ENCODE measurements at places on chromosomes 6 and 20. TPM values are rescaled to one million over a fixed set of nuclear protein-coding genes. Genes with fewer than 3 reads are reported as not detected.

- H3K4me3 ChIP-seq, result no peak overlapping the region
- peak overlapping the region; percentile 22 for H3K27ac ChIP-seq
- no peaks in the 10 kb centered on the region for H3K4me1 ChIP-seq
- no peak for DNase-seq
- H3K27me3 ChIP-seq, result no peaks in the 10 kb centered on the region
Observed at GRCh38 chr6:111759836-111760785, 113.1 kb downstream of the FYN start.

DNA sequence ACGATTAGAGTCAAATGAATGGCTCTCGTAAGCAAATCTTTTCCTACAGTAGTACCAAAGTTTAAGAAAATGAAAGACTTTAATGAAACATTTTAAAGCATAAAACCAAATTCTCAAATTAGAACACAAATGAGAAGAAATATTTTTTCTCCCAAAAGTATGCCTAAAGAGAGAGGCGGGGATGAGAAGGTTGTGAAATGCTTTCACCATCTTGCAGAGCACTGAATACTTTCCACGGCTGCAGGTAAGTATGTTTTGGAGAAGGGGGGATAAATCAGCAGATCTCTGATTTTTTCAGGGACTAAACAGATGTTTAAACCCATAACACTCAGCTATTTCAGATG lies 277.1 kb downstream of the ADGB start:
- DNase-seq, result no peak
- no peaks in the 10 kb centered on the region for H3K27me3 ChIP-seq
- H3K27ac ChIP-seq, result no peak overlapping the region
- no peaks in the 10 kb centered on the region for H3K36me3 ChIP-seq
- peaks cover 25% of the 10 kb centered on the region for H3K4me1 ChIP-seq

GRCh38 chr6:166989427-166990032 lies 9.7 kb upstream of the CEP43 start:
- no peaks in the 10 kb centered on the region for H3K36me3 ChIP-seq
- H3K4me1 ChIP-seq, result no peaks in the 10 kb centered on the region
- H3K27ac ChIP-seq, result no peak overlapping the region
- no peak overlapping the region for H3K4me3 ChIP-seq
- no peaks in the 10 kb centered on the region for H3K27me3 ChIP-seq
- DNase-seq, result peak; percentile 19

GRCh38 chr6:3383525-3383924 lies 73.3 kb downstream of the SLC22A23 start:
- H3K27me3 ChIP-seq, result no peaks in the 10 kb centered on the region
- DNase-seq, result peak; percentile 59
- no peak overlapping the region for H3K4me3 ChIP-seq
- no peaks in the 10 kb centered on the region for H3K36me3 ChIP-seq
- H3K27ac ChIP-seq, result peak overlapping the region; percentile 11

DNA sequence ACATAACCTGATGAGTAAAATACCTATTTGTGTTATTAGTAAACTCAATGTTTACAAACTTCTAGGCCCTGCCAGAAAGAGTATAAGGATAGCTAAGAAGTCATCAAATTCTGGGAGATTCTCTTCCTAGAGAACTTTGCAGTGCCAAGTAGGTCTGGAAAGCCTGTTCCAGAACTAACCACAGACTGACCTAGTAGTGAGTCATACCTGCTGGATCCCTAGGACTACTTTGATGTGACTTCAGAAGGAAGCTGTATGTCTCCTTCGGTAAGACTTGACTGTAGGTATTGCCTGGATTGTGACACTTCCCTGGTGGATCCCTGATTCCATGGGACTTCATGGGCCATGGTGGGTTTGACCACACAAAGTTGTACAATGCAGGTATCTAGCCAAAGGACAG lies 131.7 kb downstream of the DNAH8 start:
- no peaks in the 10 kb centered on the region for H3K27me3 ChIP-seq
- H3K27ac ChIP-seq, result no peak overlapping the region
- no peak overlapping the region for H3K4me3 ChIP-seq

DNA sequence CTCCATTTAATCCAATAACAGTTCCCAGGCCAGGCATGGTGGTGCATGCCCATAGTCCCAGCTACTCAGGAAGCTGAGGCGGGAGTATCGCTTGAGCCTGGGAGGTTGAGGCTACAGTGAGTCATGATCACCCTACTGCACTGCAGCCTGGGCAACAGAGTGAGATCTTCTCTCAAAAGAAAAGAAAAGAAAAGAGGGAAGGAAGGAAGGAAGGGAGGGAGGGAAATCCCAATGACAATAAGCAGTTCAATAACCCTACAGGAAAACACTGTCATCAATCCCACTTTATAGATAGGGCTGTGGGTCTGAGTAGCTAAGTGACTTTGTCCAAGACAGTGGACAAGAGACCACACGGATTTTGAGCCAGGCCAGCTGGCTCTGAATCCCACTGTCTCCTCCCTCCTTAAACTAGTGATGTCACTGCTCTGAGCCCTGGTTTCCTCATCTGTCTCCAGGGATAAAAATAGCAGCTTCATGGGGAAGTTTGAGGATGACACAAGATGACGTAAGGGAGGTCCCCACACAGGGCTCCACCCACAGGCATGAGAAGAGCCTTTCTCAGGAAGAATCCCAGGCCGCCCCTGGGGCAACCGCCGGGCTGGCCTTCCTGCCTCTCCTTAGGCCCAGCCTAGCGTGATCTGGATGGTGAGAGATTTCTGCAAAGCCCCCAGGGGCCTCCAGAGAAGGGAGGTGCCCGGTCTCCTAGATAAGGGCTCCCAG lies 7.2 kb upstream of the TRIB3 start:
- no peak overlapping the region for H3K4me3 ChIP-seq
- peaks cover 41% of the 10 kb centered on the region for H3K4me1 ChIP-seq
- H3K36me3 ChIP-seq, result no peaks in the 10 kb centered on the region
- peak overlapping the region; percentile 81 for H3K27ac ChIP-seq

SUMO4 gene
- not detected for total RNA-seq

GRCh38 chr6:7100753-7101081 lies 7.0 kb upstream of the RREB1 start:
- no peak overlapping the region for H3K27ac ChIP-seq
- H3K36me3 ChIP-seq, result no peaks in the 10 kb centered on the region
- no peaks in the 10 kb centered on the region for H3K4me1 ChIP-seq
- no peak for DNase-seq
- H3K4me3 ChIP-seq, result no peak overlapping the region

DNA sequence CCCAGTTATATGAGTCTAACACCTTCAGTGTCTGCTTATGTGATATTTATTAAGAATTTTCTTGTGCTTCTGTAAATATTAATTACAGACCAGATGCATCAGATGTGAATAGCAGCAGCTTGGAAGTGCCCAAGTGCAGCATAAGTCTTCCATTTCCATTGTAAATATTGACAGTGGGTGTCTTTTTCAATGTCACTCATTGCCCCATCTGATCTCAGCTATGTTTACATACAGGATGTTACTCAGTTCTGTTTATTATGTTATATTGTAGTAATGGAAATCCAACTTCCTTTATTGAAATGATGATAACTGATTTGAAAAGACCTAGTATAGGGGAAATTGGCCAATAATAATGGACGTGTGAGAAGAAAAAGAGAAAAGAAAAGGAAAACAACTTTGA lies 296.7 kb downstream of the SAMD5 start:
- no peak overlapping the region for H3K27ac ChIP-seq
- no peaks in the 10 kb centered on the region for H3K4me1 ChIP-seq
- H3K4me3 ChIP-seq, result no peak overlapping the region
- no peaks in the 10 kb centered on the region for H3K36me3 ChIP-seq
- H3K27me3 ChIP-seq, result no peaks in the 10 kb centered on the region

TUBB2B gene
- 10.6 TPM for total RNA-seq

- H3K4me3 ChIP-seq, result no peak overlapping the region
- no peak overlapping the region for H3K27ac ChIP-seq
- no peaks in the 10 kb centered on the region for H3K4me1 ChIP-seq
- no peak for DNase-seq
- no peaks in the 10 kb centered on the region for H3K27me3 ChIP-seq
Observed at GRCh38 chr6:90859612-90860011, 272.7 kb upstream of the MAP3K7 start.

DNA sequence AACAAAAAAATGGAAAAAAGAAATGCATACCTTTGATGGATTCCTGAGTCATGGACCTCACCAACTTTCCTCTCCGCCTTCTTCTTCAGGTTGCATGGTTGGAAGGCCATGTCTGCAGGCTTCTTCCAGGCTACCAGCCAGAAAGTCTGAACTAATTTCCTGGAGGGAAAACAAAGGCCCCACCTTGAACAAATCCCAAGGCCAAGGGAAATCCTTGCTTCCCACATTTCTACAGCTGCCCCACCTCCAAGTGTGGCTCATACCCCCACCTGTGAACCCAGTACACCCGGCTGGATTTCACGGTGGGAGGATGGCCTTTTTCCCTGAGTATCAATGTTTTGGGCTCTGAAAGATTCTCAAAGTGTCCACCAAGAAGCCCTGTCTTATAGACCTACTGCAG lies 22.4 kb downstream of the IL17A start:
- H3K4me1 ChIP-seq, result no peaks in the 10 kb centered on the region
- H3K27ac ChIP-seq, result no peak overlapping the region
- H3K27me3 ChIP-seq, result no peaks in the 10 kb centered on the region
- no peak overlapping the region for H3K4me3 ChIP-seq

DNA sequence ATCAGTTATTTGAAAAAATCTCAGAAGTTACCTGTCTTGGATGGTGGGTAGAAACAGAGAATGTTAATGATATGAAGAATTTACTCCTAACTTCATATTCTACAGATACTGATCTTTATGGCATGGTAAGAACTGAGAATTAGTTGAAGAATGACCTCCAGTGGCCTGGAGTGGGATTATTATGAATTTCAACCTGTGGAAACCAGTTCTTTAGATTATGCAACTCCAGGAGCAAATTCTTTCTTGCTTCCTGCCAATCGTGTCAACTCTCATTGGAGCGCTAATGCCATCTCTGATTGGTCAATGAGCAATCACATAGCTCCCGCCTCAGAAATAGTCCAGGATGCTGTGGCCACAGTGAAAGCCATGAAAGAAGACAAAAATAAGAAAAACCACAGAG lies 40.6 kb downstream of the LYRM2 start:
- H3K36me3 ChIP-seq, result no peaks in the 10 kb centered on the region
- DNase-seq, result peak; percentile 53
- no peak overlapping the region for H3K4me3 ChIP-seq
- H3K27me3 ChIP-seq, result no peaks in the 10 kb centered on the region

SIRPB1 gene
- 1.3 TPM for total RNA-seq

All from body of pancreas (tissue), 4 donors.